ENCODE measurements at places on chromosomes 1 and 21.

DNA sequence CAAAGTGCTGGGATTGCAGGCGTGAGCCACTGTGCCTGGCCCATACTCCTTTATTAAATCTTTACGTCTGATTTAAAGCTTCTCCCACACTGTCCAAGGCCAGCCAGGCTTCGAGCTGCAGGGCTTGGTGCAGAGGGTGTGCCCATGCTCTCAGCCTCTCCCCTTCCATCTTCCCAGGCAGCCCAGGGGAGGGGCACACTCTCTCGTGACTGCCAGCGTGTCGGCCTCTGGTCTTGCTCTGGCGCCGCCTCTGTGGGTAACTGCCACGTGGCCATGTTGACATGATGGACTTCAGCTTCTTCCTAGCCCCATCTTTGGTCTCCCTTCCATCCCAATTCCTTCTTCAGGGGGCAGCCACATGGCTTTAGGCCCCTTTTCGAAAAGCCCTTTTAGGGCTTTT lies 4.7 kb downstream of the GPR137B start:
- DNase-seq: no peak

DNA sequence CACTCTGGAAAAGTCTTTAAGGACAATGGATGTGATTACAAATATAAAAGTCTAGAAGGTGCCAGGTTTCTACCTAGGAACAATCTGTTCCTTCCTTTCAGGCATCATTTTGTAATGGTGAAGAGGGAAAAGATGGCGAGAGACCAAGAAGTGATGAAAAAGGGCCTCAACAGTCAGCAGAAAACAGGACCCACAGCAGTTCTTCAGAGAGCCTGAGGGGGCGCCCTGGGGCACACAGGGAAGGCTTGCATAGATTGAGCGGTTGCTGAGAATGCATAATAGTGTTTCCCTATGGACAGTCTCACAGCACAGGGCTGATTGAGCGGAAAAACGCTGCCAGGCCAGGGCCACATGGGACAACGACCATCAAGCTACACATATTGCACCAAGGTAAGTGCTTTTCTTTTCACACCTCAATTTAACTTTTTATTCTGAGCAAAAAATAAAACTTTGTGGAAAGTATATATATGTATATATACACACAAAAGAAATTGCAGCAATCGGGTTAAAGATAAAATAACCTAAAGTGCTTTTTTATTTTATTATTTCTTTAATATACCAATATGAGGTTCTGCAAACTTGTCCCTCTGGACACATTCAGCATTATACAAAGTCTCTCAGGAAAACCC lies 3.1 kb upstream of the YRDC start:
- DNase-seq: peak; percentile 81

- no peak for DNase-seq
These were observed 161.6 kb upstream of the KCNJ15 start for GRCh38 chr21:38095220-38095619.

DNA sequence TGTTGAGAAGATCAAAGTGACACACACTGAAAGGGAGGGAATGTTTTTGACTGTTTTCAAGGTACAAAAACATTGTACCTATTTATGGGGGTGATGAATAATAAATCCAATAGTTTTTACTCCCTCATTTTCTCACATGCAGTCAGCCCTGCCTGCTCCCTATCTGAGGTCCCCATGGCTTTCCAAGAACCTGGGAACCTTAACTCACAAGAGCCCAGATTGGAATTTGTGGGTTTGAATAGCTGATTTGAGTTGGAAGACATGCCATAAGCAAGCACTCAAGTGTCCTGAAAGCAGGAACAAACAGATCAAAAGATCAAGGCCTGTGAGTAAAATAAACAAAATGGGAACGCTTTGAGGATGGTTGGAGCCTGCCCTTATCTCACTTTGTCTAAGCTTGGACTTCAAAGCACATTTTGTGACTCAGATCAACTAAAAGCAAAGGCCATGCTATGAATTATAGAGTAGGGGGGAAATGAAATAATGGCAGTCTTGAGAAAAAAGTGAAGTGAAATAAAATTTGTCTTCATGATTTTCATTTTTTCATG lies 136.6 kb downstream of the LYPLAL1 start:
- no peak for DNase-seq

DNA sequence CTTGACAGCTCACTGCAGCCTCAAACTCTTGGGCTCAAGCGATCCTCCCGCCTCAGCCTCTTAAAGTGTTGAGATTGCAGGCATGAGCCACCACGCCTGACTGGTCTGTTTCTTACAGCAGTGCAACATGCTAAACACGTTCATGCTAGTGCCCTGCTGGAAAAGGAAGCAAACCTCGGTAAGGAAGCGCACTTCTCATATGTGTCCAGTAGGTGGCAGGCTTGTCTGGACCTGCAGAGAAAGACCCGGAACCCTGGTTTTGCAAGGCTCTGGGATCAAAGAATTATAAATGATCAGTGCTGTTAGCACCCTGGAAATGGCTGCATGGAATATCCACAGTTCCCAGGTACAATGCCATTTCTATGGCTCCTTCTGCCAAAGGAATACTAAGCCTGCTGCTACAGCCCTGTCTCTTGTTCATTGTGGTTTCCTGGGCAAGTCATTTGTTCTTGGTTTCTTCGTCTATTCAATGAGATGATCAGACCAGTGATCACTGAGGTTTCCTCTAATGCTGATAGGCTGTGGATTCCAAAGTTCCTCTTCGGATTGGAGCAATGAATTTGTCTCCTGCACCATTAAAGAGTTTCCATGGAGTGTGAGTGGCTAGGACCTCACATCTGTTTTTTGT lies 15.9 kb downstream of the RNU5D-1 start:
- DNase-seq: peak; percentile 92

- no peak for DNase-seq
These were observed 133.2 kb upstream of the USP24 start for GRCh38 chr1:55348356-55348755.

GRCh38 chr1:150165622-150166612 lies 16.2 kb downstream of the PLEKHO1 start:
- peak; percentile 78 for DNase-seq

GRCh38 chr1:1393428-1393827 lies 5.7 kb downstream of the CCNL2 start:
- DNase-seq: no peak

- DNase-seq: no peak
These were observed 3.0 kb upstream of the SMPDL3B start for GRCh38 chr1:27931759-27932158.

DNA sequence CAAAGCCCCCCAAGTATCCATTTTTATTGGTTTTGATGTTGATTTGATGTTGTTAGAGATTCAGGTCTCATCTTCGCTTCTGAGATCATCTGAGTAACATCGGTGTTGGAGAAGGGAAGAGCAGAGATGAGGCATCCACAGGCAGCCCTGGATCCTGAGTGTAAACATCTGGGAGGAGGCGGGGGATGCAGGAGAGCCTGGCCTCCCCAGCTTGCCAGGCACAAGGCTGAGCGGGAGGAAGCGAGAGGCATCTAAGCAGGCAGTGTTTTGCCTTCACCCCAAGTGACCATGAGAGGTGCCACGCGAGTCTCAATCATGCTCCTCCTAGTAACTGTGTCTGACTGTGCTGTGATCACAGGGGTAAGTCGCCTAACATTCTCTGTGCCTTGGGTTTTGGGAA lies at the start of gene PROK1:
TSS of gene PROK1 (plus strand) at position 221 of the 400 bp plus-strand sequence. CDS start at position 289, 68 bp downstream.
- DNase-seq: no peak

DNA sequence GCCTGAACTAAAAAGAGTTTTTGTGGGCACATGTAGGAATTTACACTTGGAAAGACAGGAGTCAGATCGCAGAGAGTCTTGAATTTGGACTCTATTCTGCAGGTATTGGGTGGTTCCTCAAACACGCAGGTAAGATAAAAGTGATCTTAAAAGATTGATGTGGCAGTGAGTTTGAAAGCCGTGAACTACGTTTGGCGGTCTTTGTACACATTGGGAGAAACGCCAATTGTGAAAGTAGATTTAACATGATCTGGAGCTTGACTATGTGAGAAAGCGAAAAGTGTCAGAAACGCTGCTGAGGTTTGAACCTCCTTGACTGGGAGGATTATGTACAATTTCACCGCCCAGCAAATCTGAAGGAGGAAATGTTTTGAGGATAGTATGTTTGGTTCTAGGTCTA lies 1.5 kb upstream of the PPP2R5A start:
- no peak for DNase-seq

DNA sequence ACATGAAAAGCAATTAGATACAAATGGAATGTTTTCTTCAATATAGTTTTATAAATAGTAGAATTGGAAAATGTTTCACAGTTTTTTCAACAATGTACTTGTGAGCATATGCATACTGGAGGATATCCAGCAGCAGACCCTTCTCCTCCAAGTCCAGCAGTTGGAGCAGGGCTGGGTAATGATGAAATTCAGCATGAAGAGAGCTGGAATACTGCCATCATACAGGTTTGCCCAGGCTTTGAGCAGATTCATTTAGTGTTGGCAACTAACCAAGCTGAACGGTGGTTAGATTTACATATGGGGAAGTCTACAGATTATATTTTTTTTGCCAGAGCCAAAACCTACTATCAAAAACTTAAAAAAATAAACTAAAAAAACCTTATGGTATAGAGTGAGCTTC lies 38.3 kb downstream of the WDR3 start:
- DNase-seq: no peak

DNA sequence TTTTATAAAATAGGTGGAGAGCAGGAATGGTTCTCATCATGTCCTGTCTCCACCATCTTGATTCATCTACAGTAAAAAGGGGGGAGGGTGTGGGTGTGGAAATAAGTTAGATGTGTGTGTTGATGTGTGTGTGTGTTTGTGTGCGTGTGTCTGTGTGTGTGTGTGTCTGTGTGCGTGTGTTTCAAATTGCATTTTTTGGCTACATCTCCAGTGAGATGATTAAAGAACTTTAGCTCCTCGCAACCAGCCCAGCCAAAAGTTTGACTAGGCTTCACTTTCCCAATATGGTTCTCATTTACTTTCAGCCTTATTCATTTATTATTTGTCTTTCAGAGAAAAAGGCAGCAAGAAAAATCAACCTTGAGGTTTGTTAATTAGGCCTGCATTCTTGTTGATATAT lies 14.7 kb upstream of the HAO2 start:
- DNase-seq: no peak

DNA sequence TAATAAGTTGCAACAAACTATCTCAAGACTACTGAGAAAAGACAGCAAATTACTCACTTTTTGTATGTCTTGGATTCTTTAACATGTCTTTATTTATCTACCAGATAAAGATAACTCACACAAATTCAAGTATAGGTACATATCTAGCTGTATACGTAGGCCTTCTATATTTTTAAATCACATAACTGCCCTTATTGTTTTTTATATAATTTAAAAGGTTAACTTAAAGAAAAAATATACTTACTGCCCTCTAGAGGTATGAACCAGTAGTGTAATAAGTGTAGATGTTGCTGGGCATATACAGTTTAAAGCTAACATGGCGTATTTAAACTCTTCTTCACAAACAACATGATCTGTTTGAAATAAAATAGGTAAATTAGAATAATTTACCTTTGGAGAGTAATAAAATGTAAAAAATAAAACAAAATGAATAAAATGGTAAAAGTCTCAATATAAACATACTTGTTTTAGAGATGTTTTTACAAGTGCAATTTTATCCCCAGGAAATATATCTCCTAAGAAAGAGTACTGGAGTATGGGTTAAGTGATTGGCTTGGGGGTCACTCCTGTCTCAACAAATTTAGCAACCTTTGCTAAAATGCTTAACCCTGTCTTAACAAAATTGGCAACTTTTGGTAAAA lies 235.2 kb downstream of the KCNT2 start:
- DNase-seq: peak; percentile 35

DNA sequence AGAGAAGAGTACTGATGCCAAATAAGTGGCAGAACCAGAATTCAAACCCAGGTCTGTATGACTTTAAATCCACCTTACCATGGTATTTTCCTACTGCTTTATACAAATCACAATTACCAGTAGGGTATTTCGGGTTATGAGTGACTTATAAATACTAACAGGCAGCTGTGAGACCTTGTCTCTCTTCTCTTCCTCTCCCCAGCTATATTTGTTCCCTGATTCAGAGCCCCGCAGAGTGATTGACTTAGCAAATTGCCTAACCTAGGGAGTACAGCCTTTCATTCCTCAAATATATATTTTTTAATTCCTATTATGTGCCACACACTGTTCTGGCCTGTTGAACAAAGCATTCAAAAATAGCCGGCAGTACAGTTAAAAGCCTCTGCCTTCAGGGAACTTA lies 168.0 kb downstream of the CLEC20A start:
- no peak for DNase-seq

DNA sequence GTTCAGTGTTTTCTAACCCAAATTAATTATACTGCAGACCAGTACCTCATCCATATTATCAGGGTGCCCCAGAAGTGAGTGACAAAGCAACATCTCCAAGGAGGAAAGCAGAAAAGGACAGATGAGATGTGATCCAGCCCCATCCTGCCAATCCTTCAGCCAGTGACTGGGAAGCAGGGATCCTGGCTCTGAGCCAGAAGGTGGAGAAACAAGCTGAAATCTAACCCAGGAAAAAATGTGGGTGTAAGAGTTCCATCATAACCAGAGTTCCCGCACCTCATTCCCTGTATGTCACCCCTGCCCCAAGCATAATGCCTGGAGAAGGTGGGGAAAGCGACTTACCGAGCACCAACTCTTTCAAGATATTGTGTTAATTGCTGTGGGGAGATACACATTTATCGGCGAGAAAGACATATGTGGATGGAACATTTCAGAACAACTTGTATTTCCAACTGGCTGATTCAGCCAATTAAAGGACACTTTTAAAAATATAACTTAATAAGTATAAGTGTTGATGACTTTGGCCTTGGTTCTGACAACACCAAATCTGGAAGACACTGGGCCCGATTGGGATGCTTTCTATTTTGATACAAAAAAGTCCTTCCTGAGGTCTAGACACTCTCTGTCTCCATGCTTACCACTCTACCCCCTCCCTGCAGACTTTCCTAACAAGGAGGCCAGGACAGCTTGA lies 14.9 kb downstream of the PLEKHA6 start:
- DNase-seq: no peak

DNA sequence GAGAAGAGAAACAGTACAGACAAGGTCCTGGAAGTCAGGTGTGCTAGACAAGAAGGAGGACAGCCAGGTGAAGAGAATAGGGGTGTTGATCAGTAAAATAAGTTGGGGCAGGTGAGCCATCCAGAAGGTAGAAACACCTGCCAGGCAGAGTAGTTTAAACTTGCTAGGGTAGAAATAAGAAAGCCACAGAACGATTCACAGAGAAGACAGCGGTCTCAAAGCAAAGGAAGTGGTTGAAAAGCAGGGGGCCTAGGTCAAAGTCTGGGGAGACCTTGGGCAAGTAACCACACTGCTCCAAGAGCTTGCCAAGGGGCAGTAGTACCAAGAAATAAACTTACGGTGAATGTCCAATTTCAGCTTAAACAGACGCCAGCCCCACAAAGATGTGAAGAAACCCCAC lies 116.6 kb upstream of the PROX1 start:
- DNase-seq: no peak

GRCh38 chr21:41611966-41612606 lies 104.1 kb upstream of the TMPRSS2 start:
- peak; percentile 77 for DNase-seq

Data from OCI-LY7 (cell line).